ENCODE measurements at places on chromosomes 3 and 15.
A peak's percentile ranks its signal among the peaks of the same experiment; 100 is the strongest.

DNA sequence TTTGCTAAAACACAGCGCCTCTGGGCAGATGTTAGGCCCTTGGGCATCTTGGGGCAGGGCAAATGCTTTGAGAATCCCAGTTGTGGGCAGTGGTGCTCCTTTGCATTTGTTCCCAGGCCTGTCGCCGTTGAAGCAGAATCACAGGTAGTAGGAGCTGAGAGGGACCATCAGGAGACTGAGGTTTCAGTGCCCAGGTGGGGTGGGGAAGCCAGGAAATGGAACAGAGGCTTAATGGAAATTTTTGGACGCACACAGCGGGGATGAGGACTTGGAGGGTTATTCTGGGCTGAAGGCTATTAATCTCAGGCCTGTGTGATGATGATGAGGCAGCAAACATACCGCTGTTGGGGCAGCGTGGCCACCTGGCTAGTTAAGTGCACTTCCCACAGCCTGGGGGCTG lies 99.5 kb downstream of the SV2B start:
- no peak overlapping the region for H3K4me3 ChIP-seq
- H3K4me1 ChIP-seq: no peaks in the 10 kb centered on the region
- peaks cover 13% of the 10 kb centered on the region for H3K27me3 ChIP-seq
- H3K27ac ChIP-seq: no peak overlapping the region
- H3K36me3 ChIP-seq: no peaks in the 10 kb centered on the region

DNA sequence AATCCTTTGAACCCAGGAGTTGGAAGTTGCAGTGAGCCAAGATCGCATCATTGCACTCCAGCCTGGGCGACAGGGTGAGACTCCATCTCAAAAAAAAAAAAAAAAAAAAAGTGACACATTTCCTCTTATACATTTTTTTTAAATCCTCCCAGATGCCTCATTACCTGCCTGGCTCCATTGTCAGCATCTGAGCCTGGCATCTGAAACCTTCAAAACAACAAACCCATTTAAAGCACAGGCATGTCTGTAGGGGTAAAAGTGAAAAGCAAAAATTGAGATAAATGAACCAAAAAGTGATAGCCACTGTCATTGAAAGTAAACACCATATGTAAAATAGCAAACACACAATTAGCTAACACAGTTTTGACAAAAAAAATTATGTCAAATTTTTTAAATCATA lies 38.6 kb downstream of the OSBPL10 start:
- H3K27me3 ChIP-seq: no peaks in the 10 kb centered on the region
- no peak overlapping the region for H3K4me3 ChIP-seq
- H3K27ac ChIP-seq: no peak overlapping the region
- H3K4me1 ChIP-seq: peaks cover 19% of the 10 kb centered on the region
- no peak for DNase-seq
- peaks cover 7% of the 10 kb centered on the region for H3K36me3 ChIP-seq

- no peak overlapping the region for H3K27ac ChIP-seq
- no peak overlapping the region for H3K4me3 ChIP-seq
- DNase-seq: no peak
- no peaks in the 10 kb centered on the region for H3K36me3 ChIP-seq
- no peaks in the 10 kb centered on the region for H3K4me1 ChIP-seq
- H3K27me3 ChIP-seq: no peaks in the 10 kb centered on the region
Observed at GRCh38 chr3:144241404-144241803, 269.8 kb downstream of the DIPK2A start.

GRCh38 chr15:81754078-81754477 lies 291.7 kb downstream of the MEX3B start:
- peaks cover 25% of the 10 kb centered on the region for H3K4me1 ChIP-seq
- H3K27ac ChIP-seq: peak overlapping the region; percentile 29
- H3K4me3 ChIP-seq: no peak overlapping the region
- H3K27me3 ChIP-seq: no peaks in the 10 kb centered on the region
- H3K36me3 ChIP-seq: peaks cover 6% of the 10 kb centered on the region

- H3K27me3 ChIP-seq: no peaks in the 10 kb centered on the region
- no peaks in the 10 kb centered on the region for H3K36me3 ChIP-seq
- DNase-seq: peak; percentile 56
- no peak overlapping the region for H3K27ac ChIP-seq
- peaks cover 20% of the 10 kb centered on the region for H3K4me1 ChIP-seq
Observed at GRCh38 chr3:60017631-60018030, 967.8 kb upstream of the CFAP20DC start.

DNA sequence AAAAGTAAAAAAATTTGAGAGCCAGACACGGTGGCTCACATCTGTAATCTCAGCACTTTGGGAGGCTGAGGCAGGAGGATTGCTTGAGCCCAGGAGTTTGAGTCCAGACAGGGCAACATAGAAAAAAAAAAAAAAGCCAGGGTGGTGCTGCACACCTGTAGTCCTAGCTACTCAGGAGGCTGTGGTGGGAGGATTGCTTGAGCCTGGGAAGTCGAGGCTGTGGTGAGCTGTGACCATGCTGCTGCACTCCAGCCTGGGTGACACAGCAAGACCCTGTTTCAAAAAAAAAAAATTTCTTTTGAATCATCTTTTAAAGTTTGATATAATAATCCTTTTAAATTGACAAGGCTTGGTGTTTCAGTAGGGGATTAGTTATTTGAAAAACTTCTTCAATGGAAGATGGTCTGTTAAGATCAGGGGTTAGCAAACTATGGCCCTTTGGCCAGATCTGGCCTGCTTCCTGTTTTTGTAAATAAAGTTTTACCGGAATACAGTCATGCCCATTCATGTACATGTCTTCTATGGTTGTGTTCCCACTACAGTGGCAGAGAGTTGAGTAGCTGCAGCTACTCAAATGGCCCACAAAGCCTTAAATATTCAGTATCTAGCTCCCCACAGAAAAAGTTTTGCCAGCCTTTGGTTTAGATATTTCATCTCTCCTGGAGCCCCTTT lies 28.9 kb downstream of the CDAN1 start:
- no peak overlapping the region for H3K27ac ChIP-seq
- H3K4me1 ChIP-seq: peaks cover 6% of the 10 kb centered on the region
- no peaks in the 10 kb centered on the region for H3K36me3 ChIP-seq
- no peaks in the 10 kb centered on the region for H3K27me3 ChIP-seq

GRCh38 chr15:38134252-38134651 lies 118.4 kb upstream of the SPRED1 start:
- H3K27me3 ChIP-seq: no peaks in the 10 kb centered on the region
- H3K27ac ChIP-seq: no peak overlapping the region
- no peak overlapping the region for H3K4me3 ChIP-seq
- DNase-seq: no peak

DNA sequence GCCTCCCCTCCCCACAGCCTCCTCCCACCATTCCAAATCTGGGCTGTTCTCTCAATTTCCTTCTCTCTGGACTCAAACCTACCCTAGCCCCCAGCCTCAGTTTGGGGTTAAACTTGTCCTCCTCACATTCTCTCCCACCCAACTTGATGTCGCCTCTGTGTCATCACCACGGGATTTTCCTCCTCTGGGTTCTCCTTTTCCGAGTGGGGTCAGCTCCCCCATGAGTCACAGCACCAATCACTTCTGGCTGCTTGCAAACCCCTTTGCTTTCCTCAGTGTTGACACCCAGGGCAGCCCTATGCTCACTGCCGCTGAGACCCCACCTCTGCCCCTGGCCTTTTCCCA lies 451 bp downstream of the CCR5AS start:
- no peak for DNase-seq
- H3K27me3 ChIP-seq: no peaks in the 10 kb centered on the region
- H3K36me3 ChIP-seq: no peaks in the 10 kb centered on the region
- no peak overlapping the region for H3K27ac ChIP-seq
- H3K4me3 ChIP-seq: no peak overlapping the region

DNA sequence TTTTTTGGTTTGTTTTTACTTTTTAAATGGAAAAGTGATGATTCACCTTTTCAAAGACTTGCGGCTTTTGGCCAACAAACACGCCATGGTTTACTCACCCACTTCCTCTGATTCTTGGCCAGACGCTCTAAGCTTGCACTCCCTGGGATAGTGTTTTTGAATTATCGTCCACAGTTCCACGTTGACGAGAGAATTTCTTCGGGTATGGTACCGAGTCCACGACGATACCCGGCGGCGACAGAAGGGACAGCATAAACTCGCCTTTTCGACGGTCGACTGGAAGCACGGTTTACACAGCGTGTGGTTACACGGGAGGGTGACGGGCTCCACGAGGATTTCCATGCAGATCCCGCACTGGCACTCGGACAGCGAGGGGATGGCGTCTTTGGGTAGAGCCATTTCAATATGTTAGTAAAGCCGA lies 783 bp downstream of the RNF168 start:
- no peaks in the 10 kb centered on the region for H3K36me3 ChIP-seq
- H3K27me3 ChIP-seq: no peaks in the 10 kb centered on the region
- DNase-seq: peak; percentile 90
- peak overlapping the region; percentile 99 for H3K4me3 ChIP-seq
- H3K27ac ChIP-seq: peak overlapping the region; percentile 75

DNA sequence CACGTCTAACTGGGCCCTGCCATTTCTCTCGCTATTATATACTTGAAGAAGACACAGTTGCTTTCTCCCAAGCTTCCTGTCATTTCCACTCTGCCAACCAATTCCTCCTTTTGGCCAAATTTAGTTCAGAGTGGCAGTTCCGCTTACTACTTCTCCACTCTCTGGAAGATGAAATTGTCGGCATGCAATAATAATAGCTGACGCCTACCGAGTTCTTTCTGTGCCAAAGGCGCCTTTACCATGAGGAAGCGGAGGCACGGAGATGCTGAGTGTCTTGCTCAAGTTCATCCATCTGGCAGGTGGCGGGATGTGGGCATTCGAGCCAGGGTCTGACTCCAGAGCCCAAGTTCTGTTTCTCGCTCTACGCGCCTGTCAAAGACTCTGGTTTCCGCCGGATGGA lies 14.6 kb upstream of the NRROS start:
- H3K36me3 ChIP-seq: no peaks in the 10 kb centered on the region
- no peaks in the 10 kb centered on the region for H3K4me1 ChIP-seq
- H3K27ac ChIP-seq: no peak overlapping the region

- H3K36me3 ChIP-seq: no peaks in the 10 kb centered on the region
- H3K27me3 ChIP-seq: no peaks in the 10 kb centered on the region
- no peak overlapping the region for H3K4me3 ChIP-seq
- no peak for DNase-seq
- no peak overlapping the region for H3K27ac ChIP-seq
- peaks cover 3% of the 10 kb centered on the region for H3K4me1 ChIP-seq
Observed at GRCh38 chr3:30804984-30805383, 89.5 kb downstream of the GADL1 start.

DNA sequence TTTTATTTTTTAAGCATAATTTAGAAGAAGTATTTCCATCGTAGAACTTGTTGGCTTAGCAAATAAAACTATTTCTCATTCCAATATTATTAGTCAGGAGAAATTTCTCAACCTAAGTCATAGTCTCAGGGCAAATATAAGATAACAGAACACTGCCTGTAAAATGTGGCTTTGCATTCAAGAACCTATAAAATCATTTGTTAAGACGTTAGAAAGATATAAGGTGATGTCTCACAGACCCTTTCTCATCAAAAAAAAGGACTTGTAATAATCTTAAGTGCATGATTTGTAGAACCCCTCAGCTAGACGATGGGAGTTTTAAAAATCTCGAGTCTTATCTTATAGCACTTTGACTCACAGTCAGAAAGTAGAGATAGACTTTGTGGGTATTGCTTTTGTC lies 314.7 kb upstream of the CFAP20DC start:
- no peaks in the 10 kb centered on the region for H3K36me3 ChIP-seq
- H3K27ac ChIP-seq: peak overlapping the region; percentile 19
- no peak for DNase-seq
- no peak overlapping the region for H3K4me3 ChIP-seq
- H3K27me3 ChIP-seq: no peaks in the 10 kb centered on the region

DNA sequence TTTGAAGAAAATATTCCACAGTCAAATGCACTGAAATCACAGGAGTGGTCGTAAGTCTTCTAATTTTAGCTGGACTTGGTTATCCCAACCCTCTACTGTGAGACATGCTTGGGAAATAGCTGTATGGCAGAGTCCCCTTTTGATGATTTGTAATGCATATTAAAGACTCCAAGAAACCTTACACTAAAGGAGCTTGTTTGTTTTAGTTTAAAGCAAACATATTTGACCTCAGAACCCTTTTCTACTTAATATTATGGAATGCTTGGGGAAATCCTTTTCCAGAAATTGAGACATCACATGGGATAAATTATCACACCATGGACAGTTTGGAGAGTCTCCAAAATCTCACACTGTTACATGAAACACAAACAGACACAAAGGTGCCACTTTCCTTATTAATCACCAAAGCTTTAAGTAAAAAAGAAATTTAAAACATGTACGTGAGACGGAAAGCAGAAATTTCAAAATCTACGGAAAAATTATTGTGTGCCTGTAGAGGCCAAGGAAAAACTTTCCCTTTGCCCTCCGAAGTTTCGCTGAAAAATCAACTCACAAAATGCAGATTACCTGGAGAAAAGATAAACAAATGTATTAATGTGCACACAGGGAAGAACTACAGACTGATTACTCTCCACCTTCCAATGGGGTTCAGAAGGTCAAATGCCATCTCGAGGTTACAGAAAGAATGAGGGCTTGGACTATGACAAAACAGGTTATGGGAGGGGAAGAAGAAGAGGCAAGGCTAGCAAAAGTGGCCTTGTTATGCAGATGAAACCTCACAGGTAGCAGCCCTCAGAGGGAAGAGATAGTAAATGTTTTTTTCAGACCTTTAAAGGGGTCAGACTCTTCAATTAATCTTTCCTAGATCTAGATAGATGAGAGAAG lies 7.0 kb upstream of the CPB1 start:
- no peak overlapping the region for H3K4me3 ChIP-seq
- H3K27ac ChIP-seq: no peak overlapping the region
- no peaks in the 10 kb centered on the region for H3K36me3 ChIP-seq
- no peak for DNase-seq
- no peaks in the 10 kb centered on the region for H3K4me1 ChIP-seq

- H3K4me1 ChIP-seq: no peaks in the 10 kb centered on the region
- no peak for DNase-seq
- no peak overlapping the region for H3K4me3 ChIP-seq
- H3K27me3 ChIP-seq: no peaks in the 10 kb centered on the region
- H3K36me3 ChIP-seq: peaks cover 11% of the 10 kb centered on the region
- no peak overlapping the region for H3K27ac ChIP-seq
Observed at GRCh38 chr3:67587811-67588210, 66.6 kb downstream of the SUCLG2 start.

DNA sequence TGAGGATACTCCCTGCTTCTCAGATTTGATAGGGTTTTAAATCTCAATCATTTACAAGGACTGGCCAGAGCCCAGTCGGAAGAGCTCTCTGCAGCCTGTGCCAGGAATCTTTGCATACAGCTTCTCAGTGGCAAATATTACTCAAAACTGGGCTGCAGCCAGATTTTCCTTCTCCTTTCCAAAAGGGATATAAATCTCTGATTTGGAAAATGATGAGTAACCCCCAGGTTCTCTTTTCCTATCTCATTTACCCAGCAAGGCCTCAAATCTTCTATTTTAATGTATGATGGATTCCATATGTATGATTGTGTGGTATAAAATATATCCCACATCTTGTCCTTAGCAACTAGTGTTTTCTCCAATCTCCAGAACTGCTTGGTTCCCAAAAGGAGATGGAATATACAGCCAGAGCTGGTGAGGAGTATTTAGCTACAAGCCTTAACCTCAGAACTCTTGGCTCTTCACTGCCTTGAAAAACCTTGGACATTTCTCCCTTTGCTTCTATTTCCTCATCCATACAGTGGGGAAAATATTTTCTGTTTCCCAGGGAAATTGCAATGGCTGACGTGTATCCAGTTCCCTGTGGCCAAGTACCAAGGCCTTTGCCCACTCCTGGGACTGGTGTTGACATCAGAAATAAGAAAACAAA lies 114.4 kb downstream of the ATG7 start:
- peaks cover 9% of the 10 kb centered on the region for H3K36me3 ChIP-seq
- no peak for DNase-seq
- peaks cover 25% of the 10 kb centered on the region for H3K4me1 ChIP-seq

GRCh38 chr15:39009740-39010139 lies 445.1 kb upstream of the RASGRP1 start:
- no peak overlapping the region for H3K4me3 ChIP-seq
- H3K4me1 ChIP-seq: no peaks in the 10 kb centered on the region
- no peaks in the 10 kb centered on the region for H3K27me3 ChIP-seq
- no peak overlapping the region for H3K27ac ChIP-seq

Data from MCF 10A (cell line).